ENCODE measurements at places on chromosomes 5 and 9.

DNA sequence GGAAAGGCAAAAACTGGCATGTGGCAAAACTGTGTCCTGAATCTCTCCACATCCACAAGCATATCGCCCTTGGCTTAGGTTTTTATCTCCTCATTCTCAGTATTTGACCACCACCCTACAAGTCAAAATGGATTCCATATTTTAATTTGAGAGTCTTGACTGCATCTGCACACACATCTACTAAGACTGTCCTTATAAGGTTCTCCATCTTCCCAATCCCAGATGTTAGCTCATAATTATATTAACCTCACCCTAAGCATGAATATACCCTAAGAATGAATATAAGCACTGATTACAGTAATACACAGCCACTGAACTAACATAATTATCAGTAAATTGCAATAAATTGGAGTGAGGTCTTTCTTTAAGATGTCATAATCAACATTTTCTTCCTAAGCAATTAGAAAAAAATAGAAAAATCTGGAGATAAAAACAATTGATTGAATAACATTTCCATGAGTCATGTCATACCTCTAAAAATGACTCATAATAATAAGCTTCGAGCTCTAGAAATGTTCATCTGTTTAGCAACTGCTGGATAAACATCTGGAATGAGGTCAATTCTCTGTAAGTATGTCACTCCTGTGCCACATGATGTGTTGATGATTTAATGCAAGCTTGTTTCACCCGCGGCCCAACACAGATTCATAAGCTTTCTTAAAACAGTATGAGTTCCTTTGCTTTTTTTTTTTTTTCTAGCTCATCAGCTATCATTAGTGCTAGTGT lies 39.9 kb upstream of the PAM start:
- DNase-seq = no peak

DNA sequence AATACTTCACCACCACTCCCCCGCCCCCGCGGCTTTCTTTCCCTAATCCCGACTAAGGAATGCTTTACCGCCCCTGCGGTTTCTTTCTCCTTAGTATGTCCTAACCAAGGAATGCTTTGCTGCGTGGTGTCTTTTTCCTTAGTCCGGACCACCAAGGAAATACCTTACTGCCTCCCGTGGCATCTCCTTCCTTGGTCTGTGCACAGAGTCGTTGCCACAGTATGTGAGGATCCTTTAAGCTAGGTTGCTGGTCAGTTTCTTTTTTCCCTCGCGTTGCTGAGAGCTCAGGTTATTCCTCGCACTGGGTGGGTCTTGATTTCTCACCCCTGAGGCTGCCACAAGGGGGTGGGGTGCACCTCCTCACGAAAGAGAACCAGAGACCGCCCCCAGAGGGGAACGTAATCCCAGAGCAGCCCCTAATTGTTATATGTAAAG lies 309.4 kb downstream of the NR3C1 start:
- DNase-seq = no peak

DNA sequence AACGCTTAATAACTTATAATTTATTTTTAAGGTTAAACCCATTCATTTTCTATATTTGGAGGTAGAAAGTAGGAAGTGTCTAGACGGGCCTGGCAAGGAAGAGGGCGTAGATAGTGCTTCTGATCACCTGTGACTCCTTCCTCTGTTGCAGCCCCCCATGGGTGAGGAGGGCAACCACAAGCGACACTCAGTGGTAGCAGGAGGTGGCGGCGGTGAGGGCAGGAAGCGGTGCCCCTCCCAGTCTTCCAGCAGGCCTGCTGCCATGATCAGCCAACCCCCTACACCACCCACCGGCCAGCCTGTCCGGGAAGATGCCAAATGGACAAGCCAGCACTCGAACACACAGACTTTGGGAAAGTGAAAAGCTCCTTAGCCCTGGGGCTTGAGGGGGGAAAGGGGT lies 36.7 kb downstream of the FAXDC2 start:
- no peak for DNase-seq

- DNase-seq = no peak
Measured at GRCh38 chr5:97297063-97297703, 114.1 kb upstream of the RIOK2 start.

DNA sequence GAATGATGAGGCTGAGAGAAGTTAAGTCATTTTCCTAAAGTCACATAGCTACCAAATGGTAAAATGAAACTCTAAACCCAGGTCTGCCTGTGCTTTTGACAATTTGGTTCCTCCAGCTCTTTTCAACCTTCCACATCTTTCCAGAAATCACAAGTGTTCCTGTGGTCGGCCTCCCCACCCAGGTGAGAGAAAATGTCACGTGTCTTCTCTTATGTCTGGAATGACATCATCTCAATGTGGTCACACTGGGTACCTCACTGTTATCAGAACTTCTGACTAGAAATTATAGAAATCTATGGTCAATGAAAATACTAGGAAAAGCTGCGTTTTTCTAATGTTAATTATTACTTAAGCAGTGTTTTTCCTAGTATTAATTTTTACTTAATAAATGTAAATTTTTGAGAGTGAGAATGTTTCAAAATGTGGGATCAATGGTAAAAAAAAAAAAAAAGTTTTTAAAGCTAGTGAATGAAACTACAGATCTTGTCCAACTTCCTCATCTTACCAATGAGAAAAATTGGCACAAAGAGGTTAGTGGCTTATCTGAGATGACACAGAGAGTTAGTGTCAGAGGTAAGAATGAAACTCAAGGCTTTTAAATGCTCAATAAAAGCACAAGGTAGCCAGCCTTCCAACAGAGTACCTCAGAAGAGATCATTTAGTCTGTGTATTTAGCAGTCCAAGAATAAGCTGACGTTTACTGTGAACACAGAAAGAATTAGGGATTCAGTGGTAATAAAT lies 228.7 kb upstream of the NR4A3 start:
- DNase-seq = no peak

- peak; percentile 25 for DNase-seq
Measured at GRCh38 chr9:112332977-112333638, at the start of gene PTBP3. PTBP3 (minus strand) TSS chr9:112333619; CDS start chr9:112297865, 35,754 bp downstream.

- DNase-seq = no peak
Measured at GRCh38 chr9:108748776-108749175, 107.0 kb downstream of the ACTL7B start.

- peak; percentile 40 for DNase-seq
Measured at GRCh38 chr5:81779125-81779915, 28.4 kb upstream of the SSBP2 start.

DNA sequence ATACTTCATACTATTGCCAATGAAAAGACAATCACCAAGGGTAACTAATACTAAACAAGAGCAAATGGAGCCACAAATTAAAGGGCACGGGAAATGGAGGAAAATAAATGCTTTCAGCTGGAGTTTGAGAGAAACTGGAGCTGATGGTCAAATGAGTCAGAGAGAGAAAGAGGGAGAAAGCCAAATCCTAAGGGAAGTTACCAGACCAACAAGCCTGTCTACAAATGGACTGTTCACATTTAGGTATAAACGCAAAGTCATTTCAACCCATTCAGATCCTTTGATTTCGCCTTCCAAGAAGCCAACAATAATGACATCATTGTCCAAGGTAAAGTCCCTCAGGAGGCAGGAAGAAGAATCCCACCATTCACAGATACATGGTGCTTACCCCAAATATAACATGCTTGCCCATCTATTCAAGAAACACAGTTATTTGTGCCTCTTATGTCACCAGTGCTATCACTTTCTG lies 351.8 kb downstream of the RAB3C start:
- DNase-seq = no peak

GRCh38 chr5:204966-205670 lies 12.8 kb downstream of the CCDC127 start:
- no peak for DNase-seq

GRCh38 chr9:21744320-21744719 lies 58.1 kb upstream of the MTAP start:
- no peak for DNase-seq

All from hypothalamus (tissue), 51 donors.